ENCODE measurements at places on chromosomes 12 and 14.

- no peak for DNase-seq
Observed at GRCh38 chr12:107666009-107666408, 19.6 kb upstream of the PWP1 start.

GRCh38 chr14:32934073-32934880, 4.4 kb upstream of the NPAS3 start:
- DNase-seq, result peak; percentile 73

DNA sequence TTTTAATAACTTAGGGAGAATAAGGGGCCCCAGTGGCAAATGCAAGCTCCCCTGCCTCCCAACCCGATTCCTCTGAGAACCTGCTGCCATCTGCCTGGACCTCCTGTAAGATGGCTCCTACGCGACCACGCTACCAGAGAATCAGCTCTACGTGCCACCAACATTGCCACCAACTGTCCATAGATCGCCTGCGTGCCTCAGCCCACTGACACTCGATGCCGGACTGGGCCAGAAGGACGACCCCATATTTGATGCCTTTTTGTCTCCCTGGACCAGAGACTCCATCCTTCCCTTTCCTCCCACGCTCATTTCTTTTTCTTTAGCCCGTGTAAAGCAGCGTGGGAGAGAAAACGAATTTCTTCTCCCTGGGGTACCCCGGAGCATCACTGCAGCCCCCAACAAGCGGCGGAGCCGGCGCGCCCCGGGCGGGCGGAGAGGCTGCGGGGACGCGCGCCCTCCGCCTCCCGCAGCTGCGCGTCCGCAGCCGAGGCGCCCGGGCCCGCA, 565 bp upstream of the KLHL42 start:
- peak; percentile 18 for DNase-seq

GRCh38 chr14:104428333-104428851, 151.2 kb upstream of the C14orf180 start:
- DNase-seq, result no peak

DNA sequence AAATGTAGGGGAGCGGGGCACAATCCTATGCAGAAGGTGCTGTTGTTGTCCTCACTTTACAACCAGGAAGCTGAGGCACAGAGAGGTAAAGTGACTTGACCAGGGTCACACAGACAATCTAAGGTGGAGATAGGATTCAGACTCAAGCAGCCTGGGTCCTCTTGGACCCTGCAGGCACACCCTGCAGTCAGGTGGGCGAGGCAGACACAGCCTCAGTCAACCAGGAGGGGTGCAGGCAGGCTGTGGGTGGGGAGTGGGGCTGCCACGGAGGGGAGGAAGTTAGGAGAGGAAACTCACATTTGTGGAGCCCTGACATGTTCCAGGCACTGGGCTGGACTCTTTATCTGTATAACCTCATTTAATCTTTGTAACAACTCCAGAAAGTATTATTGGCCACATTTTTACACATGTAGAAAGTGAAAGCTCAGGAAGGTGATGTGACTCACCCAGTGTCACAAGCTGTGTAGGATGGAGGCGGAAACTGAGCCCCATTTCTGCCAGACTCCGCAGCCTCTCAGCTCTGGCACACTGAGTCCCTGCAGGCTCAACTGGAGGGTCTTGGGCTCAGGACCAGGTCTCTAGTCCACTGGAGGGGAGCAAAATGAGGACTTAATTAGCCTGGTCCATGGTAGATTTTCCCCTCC, 24.9 kb upstream of the CHGA start:
- no peak for DNase-seq

- DNase-seq, result no peak
Observed at GRCh38 chr12:45342848-45343247, 127.0 kb downstream of the ANO6 start.

DNA sequence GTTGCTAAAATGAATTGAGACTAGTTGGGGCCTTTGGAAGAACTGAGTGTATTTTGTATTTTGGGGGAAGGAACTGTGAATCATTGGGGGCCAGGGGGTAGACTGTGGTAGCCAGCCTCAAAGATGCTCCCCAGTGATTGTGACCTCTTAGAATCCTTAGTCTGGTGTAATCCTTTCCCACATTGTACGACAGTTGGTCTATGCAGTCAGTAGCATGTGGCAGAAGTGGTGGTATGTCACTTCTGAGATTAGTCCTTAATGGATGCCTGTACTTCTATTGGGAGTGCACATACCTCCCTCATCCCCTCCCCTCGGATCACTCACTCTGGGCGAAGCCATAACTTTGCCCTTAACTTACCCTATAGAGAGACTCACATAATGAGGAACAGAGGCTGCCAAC, 48.0 kb downstream of the USP15 start:
- DNase-seq, result no peak

DNA sequence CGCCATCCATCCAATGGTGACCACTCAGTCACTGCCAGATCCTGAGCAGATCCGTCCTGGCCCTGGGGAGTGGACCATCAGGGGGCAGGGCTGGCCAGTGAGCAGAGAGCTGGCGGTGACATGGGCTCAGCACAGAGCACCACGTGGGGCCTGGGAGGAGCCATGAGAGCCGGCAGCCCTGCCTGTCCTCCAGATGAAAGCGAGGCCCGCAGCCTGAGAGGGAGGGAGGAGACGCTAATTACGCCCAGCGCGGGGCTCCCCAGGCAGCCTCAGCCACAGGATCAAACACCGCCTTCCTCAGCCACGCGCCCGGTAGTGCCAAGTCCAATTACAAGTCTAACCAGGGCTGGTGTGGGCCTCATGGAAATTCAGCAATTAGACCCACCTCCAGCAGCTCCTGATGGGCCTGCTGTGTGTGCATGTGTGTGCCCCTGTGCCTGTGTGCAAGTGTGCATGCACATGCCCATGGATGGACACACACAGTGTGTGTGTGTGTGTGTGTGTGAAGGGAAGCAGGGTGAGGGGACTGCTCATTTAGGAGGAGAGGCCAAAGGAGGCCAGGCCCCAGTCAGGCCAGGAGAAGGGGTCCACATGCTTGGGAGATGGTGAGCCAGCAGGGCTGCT, 68.0 kb downstream of the KIF26A start:
- no peak for DNase-seq

DNA sequence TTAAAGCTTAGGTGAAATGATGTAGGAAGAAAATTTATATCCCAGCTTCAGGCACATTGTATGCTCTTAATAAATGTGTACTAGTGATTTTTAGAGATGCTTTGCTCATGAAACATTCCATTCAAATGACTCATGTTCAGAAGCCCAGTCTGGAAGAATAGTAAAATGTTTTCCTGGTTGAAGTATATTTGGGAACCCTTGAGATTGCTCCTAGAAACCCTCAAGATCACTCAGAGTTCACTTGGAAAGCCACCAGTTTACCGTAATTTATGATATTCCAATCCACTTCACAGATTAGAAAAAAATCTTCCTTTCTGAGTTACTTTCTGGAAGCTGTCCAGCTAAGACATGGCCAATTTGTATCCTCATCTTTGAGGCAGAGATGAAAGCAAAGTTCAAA, 186.4 kb downstream of the SYT10 start:
- DNase-seq, result no peak

DNA sequence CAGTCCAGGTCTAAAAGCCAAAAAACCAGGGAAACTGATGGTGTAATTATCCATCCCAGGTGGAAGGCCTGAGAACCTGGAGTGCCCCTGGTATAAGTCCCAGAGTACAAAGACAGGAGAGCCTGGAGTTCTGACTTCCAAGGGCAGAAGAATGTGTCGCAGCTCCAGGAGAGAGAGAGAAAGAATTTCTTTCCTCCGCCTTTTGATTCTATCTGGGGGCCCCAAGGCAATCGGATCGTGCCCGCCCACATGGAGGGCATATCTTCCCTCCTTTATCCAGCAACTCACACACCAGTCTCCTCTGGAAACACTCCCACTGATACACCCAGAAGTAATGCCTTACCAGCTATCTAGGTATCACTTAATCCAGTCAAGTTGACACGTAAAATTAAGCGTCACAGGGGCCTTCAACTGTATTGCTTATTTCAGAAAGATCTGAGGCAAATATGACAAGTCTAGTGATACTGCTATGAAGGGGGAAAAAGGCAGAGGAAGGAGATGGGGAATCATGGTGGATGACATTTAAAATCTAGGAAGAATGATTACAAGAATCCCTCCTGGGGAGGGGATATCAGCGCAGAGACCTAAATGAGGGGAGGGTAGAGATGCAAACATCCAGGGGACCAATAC, 30.5 kb upstream of the LRP6 start:
- no peak for DNase-seq

DNA sequence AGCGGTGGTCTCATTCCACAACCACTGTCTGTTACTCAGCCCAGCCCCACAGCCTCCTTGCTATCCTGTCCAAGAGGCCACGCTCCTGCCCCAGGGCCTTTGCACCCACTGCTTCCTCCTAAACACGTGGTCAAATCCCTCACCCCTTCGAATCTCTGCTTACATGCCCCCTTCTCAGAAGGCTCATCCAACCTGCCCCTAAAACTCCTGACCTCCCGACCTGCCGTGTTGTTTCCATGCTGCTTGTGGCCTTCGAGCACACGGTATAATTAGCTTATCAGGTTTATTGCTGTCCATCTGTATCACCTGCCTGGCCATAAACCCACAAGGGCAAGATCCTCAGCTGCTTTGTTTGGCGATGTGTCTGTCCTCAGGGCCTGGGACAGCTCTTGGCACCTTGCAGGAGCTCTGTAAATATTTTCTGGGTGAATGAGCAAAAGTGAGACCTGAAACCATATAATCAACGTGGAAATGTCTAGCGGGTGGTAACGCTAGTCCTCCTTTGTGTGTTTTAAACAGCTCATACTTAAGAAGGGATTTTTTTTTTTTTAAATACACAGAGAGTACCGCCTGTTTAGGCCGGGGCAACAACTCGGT, 36.0 kb downstream of the SCARB1 start:
- DNase-seq, result no peak

DNA sequence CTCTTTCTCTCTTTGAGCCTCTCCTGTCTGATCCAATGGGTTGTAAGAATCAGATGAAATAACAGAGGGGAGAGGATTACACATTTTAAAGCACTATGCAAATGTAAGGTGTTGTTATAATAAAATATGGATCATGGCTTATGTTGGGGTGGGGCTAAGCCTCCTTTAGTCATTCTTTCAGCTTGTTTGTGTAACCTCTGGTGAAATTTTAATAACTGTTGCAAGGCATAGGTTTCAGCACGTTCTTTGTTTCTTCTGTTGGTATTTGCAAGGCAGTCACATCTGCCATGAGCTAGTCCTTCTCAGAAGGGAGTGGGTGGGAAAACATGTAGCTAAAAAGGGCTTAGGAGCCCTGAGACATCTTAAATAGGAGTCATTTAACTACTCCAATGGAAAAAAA, 74.8 kb upstream of the FRMD6 start:
- DNase-seq, result no peak

DNA sequence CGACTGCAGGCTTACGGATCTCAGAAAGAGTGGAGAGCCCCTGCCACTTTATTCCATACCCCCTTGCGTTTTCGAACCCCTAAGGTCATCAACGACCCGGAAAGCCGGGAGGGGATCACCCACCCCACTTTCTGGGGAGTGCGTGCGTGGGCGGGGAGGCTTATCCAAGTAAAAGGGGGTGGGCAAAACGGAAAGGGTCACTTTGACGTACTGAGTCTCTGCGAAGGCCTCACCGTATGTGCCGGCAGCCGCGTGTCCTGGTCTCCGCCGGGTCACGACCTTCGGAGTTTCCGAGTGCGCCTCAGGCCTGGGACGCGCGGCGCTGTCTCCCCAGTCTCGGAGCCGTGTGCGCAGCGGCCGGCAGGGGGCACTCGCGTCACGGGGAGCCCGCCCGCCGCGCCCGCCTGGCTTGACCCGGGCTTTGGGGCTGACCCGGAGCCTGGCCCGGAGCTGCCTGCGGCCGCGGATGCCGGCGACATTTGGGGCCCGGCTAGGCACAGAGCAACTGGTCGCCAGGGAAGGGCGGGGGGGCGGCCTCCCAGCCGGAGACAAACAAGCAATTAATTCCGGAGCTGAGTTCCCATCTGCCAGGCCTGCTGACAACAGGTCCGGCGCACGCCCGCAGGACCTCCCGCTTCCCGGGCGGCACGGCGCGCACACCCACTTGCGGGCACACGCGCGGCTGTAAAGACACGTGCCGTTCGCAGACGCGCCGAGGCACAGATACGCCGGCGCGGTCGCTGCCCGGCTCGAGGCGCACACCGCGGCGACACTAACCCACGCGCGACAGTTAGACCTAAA, 890 bp upstream of the KIF26A start:
- DNase-seq, result peak; percentile 49

All from anterior cingulate cortex (tissue), 58 donors.